ENCODE measurements at places on chromosomes 7 and 10.

- DNase-seq, result no peak
These were observed 53.7 kb upstream of the ZNF273 start for GRCh38 chr7:64849250-64849923.

DNA sequence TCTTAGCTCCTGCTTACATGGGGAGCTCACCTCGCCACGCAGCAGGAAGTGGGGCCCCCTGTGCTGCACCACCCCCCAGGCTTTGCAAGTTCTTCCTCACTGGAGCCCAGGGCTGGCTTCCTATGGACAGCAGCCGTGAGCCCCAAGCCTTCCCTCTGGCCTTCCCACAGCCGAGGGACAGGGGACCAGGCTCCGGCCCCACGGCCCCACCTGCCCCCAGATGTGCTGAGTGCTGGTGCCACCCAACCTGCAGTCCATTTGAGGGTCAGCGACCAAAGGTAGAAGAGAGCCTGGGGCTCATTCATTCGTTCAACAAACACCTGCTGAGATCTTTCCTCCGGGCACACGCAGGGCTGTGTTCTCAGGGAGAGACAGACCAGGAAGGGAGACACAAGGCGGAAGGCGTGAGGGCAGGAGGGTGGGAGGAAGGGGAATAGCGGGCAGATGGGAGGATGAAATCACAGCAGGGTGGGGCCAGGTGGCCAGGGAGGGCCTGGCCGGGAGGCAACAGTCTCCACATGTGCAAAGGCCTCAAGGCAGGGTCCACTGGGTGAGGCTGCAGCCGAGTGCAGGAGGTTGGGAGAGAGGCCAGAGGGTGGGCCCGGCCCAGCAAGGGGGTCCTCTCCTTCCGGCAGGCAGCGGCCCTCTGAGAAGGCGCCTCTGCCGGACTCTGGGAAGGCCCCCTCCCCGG is 100.1 kb downstream of the FOXL3 start:
- DNase-seq, result no peak

DNA sequence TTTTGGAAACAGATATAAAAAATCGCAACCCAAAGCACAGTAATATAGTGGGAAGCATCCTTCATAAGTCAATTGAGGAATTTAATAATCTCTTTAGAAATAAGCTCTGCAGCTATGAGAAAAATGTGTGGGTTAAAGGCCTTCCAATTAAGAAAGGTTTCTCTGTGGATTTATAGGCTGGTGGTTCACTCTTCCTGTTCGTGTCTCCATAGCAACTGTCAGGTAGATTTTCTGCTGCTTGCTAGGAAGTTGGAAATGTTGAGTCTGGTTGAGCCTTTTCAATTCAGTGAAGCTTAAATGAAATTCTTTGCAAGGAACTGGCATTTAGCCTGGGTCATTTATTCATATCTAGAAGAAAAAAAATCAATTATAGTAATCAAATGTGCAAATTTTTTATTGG is 652.8 kb upstream of the CELF2 start:
- DNase-seq, result no peak

- DNase-seq, result no peak
These were observed 178.5 kb downstream of the MACC1 start for GRCh38 chr7:20038676-20039075.

DNA sequence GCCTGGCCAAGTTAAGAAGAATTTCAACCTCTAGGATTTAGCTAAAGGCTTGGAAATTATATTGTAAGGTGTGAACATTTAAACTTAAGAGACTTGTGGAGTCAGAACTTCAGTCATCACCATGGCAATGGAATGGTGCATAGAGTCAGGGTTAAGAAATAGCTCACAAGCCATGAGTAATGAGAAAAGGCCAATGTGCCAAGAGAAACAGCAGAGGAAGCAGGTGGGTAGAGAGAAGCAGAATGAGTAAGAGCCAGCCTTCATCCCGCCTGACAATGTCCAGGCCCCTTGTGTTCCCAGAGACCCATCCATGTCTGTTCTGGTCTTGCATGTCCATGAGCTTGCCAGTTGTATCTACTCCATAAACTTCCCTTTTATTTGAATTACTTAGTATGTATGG is 62.6 kb upstream of the TBX20 start:
- DNase-seq, result no peak
